ENCODE measurements at places on chromosomes 6 and 20.
A peak's percentile ranks its signal among the peaks of the same experiment; 100 is the strongest.

- DNase-seq: no peak
Observed at GRCh38 chr6:44659726-44660125, 272.2 kb downstream of the CDC5L start.

DNA sequence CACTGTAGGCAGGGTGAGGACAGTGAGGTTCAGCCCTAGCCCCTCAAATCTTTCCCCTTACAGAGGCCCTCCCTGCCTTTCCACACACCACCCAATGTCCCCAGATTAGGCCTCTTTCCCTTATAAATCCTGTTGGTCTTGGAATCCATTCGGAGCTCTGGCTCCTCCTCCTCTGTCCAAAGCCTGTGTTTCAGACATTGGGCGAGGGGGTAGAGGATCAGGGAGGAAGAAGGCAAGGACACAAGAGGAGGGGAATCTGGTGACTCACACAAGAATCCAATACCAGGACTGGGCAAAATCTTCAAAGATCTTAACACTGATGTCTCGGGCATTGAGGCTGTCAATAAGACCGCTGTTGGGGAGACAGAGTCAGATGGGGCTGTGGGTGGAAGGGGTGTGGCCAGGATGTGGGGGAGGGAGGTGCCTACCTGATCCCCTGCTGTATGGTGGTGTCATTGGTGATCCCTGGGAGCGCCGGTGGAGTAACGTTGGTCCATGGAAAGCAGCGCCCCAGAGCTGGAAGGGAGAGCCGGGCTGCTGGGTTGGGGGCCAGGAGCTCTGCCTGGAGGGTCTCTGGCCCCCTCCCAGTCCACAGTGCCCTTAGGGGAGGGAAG is 7.6 kb downstream of the SLC44A4 start:
- no peak for DNase-seq

GRCh38 chr6:150332939-150333584 is 35.8 kb upstream of the IYD start:
- no peak for DNase-seq

- DNase-seq: no peak
Observed at GRCh38 chr6:56516003-56516402, 126.7 kb downstream of the DST start.

- no peak for DNase-seq
Observed at GRCh38 chr6:141451511-141452353, 681.0 kb upstream of the GJE1 start.

DNA sequence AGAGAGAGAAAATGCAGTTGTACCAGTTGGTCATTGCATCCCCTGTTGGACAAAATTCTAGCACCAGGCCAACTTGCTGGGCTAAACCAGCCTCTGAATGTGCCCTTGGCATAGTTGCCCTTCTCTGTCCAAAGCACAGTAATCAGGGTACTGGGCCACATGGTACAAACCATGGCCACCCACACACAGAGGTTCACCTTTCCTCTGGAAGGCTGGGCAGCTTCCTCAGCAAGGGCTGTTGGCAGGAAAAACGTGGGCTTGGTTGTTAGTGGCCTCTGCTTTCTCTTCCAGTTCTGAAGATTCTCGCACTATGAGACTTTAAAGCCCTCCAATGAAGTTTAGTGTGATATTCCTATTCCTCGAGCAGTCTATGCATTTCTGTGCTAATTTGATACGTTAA is 706 bp downstream of the DDO start:
- DNase-seq: no peak

DNA sequence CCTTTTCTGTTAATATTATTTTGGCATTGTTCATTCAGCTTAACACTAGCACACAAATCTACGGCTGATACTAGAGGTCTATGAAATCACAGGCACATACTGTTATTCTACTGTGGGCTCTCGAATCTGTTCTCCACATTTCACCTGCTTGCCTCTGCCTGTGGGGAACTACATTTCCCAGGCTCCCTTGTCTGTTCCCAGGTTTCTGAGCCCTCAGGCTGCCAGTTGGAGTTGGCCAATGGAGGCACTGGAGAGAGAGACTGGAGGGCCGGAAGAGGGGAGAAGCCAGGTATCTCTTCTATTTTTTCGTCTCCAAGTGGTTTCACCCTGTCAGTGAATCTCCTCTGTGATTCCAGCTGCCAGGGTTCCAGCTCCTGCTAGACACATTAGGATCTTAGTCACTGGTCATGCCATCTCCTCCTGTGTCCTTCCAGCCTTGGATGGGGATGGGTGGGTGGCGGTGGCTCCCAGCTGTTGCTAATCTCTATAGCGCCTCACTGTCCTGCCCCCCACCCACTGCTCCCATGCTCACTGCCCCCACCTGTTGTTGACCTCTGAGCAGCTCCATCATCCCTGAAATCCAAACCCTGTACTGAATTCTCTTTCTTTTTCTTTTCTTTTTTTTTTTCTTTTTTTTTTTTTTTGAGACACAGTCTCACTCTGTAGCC is 188.2 kb downstream of the LRFN2 start:
- DNase-seq: no peak

- no peak for DNase-seq
Observed at GRCh38 chr6:30645989-30646388, 944 bp upstream of the C6orf136 start.

GRCh38 chr6:104718672-104719071 is 141.0 kb downstream of the HACE1 start:
- DNase-seq: no peak

GRCh38 chr6:53979468-53980067 is 131.7 kb upstream of the MLIP start:
- DNase-seq: peak; percentile 35

- no peak for DNase-seq
Observed at GRCh38 chr6:70839286-70840266, 117.3 kb downstream of the B3GAT2 start.

GRCh38 chr6:166822609-166823008 is 133.7 kb downstream of the RNASET2 start:
- DNase-seq: no peak

DNA sequence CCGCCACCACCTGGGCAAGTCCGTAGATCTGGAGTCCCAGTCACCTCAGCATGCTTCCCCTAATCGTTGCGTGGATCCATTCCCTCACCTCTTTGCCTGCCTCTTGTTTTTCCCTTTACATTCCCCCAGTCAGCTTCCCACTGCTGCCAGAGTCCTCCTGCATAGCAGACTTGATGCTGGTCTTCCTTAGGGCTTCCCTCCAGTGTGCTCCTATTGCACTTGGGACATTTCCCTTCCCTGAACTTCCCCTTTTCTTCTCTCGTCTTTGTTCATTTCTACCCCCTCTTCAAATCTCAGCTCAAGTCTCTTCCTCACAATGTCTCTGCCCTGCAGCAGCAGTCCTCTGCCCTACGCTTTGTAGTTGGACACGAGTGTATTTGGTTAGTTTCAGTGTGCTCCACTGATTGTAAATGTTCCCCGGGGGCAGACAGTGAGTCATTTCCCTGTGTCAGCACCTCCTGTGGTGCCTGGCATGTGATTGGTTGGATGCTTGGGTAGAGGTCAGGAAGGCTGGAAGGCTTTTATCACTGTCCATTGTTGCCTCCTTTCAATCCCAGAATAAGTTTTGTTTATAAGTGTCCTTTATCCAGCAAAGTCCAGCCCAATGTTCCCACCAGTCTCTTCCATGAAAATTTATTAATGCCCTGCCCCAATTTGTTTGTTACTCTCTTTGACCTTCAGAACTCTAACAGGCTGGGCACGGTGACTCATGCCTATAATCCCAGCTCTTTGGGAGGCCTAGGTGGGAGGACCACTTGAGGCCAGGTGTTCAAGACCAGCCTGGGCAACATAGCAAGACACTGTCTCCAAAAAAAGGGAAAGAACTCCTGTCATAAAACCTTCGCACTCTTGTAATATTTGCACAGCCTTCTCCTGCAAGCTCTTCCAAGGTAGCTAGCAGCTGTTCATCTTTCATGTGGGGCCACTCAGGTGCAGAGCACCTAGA is 38.3 kb downstream of the FAM120B start:
- DNase-seq: peak; percentile 13

GRCh38 chr6:52975580-52975979 is 19.5 kb downstream of the GSTA4 start:
- no peak for DNase-seq

DNA sequence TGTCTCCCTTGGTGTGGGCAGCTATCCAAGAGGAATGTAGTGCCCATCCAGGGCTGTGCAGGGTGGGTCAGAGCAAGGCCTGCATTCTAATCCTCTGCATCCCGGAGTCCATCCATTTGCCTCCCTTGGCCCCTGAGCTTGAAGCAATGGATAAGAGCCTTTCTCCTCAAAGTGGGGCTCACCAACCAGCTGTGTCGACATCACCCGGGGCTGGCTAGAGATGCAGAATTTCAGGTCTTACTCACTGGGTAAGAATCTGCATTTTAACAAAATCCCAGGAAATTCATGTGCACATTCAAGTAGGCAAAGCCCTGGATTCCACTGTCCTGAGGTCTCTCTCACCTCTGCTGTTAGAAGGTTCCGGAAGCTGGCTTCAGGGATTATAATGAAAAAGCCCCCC is 95.3 kb downstream of the MDGA1 start:
- no peak for DNase-seq

DNA sequence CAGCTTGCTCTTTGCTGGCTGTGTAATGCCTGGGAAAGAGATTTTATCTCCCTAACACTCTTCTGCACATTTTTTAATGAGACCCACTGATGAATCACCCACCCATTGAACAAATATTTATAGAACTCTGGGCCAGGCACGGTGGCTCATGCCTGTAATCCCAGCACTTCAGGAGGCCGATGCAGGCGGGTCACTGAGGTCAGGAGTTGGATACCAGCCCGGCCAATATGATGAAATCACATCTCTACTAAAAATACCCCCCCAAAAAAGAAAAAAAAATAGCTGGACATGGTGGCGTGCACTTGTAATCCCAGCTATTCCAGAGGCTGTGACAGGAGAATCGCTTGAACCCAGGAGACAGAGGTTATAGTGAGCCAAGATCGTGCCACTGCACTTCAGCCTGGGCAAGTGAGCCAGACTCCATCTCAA is 82.1 kb upstream of the SIRPA start:
- DNase-seq: no peak

- no peak for DNase-seq
Observed at GRCh38 chr6:135426833-135427232, 70.7 kb downstream of the AHI1 start.

GRCh38 chr6:88047510-88048150 is at the start of gene SPACA1:
SPACA1 (plus strand) TSS chr6:88047841; CDS start chr6:88047906, 65 bp downstream.
- DNase-seq: no peak

DNA sequence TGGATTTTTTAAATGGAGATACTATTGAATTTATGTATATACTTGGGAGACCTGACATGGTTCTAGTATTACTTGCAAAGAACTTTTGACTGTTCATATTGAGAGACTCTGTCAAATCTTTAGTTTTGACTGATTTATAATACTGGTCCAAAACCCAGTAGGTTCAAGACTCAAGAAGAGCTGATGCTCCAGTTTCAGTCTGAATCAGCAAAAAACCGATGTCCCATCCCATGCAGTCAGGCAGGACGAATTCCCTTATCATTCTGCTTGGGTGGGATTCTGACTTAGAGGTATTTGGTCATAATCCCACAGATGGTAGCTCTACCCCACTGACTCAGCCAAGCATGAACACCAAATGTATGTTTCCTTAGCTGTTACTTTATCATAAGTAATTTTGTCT is 29.5 kb downstream of the ZNF334 start:
- DNase-seq: no peak

- no peak for DNase-seq
Observed at GRCh38 chr20:31836853-31837608, 8.4 kb downstream of the FOXS1 start.

GRCh38 chr6:35015996-35016395 is 125.1 kb downstream of the TCP11 start:
- no peak for DNase-seq

DNA sequence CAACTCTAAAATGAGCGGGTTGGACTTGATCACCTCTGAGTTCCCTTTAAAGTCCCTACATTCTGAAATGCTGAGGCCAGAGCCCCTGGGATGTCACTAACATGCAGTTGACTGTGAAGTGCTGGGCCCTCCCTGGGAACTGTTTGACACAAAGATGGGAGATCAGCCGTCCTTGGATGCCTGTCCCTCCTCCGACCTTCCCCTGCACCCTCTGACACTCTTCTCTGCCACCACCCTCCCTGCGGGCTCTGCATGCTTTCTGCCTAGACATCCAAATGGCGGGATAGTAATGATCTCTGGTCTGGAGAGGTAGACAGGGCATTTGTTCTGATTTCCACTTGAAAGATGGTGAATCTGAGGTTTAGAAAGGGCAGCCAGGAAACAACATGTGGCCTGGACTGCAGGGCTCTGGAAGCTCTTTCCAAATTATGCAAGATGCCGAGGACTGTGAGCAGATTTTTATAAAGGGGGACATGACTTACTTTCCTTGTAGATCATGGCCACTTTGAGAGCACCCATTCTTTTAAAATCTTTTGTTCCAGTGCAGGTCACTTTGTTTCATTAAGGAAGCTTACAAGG is 113.2 kb downstream of the ZDHHC14 start:
- DNase-seq: no peak

Measured in small intestine (tissue), 16 donors.